ENCODE measurements at places on chromosomes 2 and 18.

DNA sequence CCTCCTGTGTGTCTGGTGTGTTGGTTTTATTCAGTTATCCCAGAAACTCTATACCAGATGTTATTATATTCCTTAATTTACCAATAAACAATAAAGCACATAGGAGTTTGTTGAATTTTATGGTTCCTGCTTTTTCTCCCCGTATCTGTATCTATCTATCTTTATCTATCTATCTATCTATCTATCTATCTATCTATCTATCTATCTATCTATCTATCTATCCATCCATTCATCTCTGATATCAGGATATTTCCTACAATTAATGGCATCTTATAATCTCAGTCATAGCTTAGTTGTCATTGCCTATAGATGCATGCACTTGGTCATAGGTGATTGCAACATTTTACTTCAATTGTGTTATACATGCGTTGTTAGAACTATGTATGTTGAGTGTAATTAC lies 500.2 kb upstream of the ZEB2 start:
- DNase-seq = no peak

GRCh38 chr2:23545811-23546210 lies 160.8 kb downstream of the KLHL29 start:
- no peak for DNase-seq

DNA sequence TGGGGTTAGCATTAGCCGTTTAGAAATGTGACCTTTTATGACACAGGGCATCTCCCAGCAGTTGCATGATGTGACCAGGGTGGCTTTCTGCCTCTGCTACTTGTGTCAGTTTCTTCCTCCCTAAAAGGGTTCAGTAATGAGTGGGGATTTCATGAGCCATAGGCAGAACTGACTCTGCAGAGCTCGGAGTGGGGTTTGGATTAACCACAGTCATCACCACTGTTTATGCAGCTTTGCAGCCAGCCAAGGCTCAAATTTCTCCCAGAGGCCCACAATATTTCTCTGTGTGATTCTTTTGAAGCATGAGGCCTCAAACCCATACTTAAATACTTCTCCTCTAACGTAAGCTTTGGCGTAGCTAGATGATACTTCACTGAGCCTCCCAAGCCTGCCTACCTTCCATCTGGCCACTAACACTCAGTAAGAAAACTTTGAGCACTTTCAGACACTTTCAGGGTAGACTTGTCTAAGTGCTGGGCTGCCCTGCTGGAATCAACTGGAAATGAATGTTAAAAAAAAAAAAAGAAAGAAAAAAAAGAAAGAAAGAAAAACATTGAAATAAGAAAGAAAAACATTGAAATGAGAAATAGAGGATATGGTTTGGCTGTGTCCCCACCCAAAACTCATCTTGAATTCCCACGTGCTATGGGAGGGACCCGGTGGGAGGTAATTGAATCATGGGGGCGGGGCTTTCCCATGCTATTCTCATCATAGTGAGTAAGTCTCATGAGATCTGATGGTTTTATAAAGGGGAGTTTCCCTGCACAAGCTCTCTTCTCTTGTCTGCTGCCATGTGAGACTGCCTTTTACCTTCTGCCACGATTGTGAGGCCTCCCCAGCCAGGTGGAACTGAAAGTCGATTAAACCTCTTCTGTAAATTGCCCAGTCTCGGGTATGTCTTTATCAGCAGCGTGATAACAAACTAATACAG lies 11.5 kb upstream of the LAPTM4A start:
- DNase-seq = no peak

DNA sequence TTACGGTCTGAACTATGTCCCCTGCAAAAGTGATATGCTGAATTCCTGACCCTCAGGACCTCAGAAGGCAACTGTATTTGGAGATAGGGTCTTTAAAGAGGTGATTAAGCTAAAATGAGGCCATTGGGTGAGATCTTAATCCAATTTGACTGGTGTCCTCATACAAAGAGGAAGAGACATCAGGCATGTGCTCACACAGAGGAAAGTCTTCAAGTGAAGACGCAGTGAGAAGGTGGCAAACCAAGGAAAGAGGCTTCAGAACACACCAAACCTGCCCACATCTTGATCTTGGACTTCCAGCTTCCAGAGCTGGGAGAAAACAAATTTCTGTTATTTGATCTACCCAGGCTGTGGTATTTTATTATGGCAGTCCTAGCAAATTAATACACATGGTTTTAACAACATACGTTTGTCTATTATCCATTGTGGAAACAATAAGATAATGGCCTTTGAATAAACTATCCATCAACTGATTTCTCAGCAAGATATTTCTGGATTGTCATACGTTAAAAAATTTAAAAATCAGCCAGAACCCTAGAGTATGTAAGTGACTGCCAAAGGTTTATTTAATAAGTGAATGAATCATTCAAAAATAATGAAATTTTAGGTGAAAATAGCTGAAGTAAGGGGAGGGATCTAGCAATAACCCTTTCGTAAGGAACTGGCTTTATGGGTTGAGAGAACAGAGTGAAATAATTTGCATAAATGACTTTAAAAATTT lies 6.5 kb downstream of the WIPF1 start:
- DNase-seq = no peak

GRCh38 chr2:176063958-176064357 lies 19.8 kb downstream of the EVX2 start:
- DNase-seq = no peak

- DNase-seq = no peak
These were observed 887.3 kb downstream of the TDRD15 start for GRCh38 chr2:22011048-22011447.

- no peak for DNase-seq
These were observed 21.7 kb downstream of the ZNF638 start for GRCh38 chr2:71353248-71353647.

DNA sequence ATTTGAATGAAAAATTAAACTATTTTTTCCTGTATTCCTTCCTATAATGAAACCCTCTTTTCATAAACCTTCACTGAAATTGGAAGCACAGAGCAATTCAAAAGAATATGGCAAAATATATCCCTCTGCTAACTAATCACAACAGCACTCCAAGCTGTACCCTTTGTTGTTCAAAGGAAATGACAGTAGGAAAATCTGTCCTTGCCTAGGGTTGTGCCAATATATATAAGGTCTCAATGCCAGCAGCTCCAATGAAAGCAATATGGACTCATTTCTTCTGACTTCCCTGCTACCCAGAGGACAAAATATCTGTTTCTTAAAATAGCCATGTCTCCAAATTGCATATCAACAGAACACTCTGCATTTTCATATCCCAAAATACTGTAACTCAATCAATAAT lies 373.9 kb upstream of the MC4R start:
- DNase-seq = no peak

GRCh38 chr2:32884346-32884745 lies 62.4 kb upstream of the LTBP1 start:
- no peak for DNase-seq

DNA sequence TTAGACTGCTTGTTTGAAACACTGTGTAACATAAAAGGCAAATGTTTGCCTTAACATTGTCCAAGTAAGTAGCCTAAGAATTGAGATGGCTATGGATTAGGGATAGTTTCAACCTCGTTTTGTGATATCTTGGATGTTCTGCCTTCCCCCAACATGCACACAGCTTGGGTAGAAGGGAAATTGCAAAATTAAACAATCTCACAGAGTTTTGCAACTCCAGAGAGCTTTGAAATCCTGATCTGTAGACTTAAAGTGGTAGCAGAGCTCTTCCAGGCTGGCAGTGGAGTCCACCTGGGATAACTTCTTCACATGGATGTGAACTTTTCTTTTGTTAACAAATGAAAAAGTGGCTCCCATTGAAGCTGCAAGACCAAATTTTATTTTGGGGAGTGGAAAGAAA lies 59.6 kb downstream of the CHRNA1 start:
- no peak for DNase-seq

DNA sequence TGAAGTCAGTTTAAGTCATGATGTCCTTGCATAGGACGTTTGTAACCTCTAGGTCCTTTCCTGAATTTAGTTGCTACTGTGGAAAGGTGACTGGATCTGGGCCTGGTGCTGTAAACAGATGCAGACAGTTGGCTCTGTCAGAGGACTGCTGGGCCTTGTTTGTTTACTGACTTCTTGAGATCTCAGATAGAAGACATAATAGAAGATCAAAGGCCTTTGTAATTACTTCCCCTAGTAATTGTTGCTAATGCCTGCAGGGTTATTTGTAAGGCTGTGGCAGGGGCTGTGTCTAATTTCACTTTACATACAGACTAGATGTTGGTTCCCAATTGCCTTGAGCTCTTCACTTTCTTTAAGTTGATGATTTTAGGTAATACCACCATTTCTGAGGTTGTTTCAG lies 42.5 kb downstream of the LYPD6B start:
- no peak for DNase-seq

- DNase-seq = no peak
These were observed 121.2 kb upstream of the TANK start for GRCh38 chr2:161039071-161039470.

GRCh38 chr2:54480025-54480424 lies 23.9 kb downstream of the SPTBN1 start:
- no peak for DNase-seq

GRCh38 chr2:199814817-199815211 lies 36.2 kb downstream of the FTCDNL1 start:
- DNase-seq = no peak

- DNase-seq = no peak
These were observed 21.0 kb downstream of the SLC20A1 start for GRCh38 chr2:112666761-112667122.

DNA sequence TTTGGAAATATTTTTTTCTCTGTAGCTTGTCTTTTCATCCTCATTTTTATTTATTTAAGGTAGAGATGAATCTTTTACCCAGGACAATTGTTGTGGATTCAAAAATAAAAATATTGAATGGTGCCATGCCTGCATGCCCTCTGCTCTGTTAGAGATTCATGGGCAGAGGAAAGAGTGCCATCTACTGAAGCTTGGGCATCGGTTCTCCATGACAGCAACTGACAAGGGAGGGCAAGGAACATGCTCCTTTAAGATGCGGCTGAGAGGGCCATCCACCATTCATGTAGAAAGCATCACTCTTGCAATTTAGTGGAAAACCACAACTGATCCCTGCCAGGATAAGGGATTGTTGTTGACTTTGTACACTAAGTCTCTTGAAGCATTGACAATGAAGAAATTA lies 79.9 kb downstream of the PARD3B start:
- no peak for DNase-seq

DNA sequence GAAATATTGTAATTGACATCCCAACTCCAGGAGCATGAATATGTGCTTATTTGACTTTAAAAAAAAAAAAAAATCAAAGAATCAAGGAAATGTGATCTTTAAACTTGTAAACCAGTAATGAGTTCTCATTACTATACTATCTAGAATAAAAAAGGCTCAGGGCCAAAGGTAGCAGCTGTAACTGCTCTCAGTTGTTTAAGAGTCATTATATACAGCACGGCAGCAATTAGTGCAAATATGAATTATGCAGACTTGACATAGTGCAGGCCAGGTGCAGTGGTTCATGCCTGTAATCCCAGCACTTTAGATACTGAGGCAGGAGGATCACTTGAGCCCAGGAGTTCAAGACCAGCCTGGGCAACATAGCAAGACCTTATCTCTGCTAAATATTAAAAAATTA lies 125.7 kb upstream of the TTC39C start:
- DNase-seq = no peak

GRCh38 chr2:120210270-120210693 lies 12.9 kb downstream of the TMEM185B start:
- DNase-seq = no peak

GRCh38 chr2:74252036-74252435 lies 53.6 kb downstream of the MTHFD2 start:
- DNase-seq = no peak

DNA sequence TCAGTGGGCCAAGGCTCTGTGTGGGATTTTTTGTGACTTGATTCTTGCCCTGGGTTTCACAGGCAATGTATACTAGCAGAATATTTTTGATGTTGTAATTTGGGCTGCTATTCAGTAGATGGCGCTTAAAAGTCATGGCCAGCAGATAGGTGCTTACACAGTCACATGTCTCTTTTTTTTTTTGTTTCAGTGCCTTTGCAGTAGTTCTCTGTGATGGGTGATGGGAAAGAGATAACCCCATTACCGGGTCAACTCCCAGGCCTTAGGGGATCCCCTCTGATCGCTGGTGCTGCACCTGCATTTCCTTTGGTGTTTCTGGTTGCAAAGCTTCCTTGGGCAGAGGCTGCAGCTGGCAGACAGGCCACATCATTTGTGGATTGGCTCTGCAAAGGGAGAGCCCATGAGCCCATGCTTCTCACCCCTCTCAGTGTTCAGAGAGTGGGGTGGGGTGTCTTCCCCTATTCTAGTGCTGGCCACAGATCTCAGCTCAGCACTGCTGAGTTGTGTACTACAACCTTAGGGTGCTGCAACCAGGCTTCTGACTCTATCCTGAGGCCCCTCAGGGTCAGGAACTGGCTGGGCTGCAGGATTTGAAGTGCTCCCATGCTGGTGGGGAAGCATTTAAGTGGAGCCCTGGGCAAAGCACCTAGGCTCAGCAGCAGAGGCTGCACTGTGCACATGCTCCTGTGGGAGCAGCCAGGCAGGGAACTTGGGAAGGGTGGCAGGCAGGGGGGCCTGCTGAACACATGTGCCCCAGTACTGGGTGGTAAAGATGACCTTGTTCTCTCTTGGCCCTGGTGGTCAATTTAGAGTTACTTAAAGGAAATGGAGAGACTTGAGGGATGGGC lies 219.8 kb upstream of the SPHKAP start:
- DNase-seq = no peak

- DNase-seq = no peak
These were observed 43.2 kb upstream of the YWHAQ start for GRCh38 chr2:9673914-9674481.

DNA sequence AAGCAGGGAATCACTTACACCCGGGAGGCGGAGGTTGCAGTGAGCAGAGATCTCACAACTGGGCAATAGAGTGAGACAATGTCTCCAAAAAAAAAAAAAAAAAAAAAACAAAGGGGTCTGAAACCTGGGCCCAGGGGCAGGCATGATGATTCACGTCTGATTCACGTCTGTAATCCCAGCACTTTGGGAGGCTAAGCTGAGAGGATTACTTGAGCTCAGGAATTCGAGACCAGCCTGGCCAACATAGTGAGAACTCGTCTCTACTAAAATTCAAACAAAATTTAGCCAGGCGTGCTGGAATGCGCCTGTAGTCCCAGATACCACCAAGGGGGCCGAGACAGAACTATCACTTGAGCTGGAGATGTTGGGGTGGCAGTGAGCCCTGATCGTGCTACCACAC lies 30.3 kb downstream of the TEX44 start:
- no peak for DNase-seq

GRCh38 chr2:71611781-71612527 lies 158.6 kb downstream of the DYSF start:
- no peak for DNase-seq

DNA sequence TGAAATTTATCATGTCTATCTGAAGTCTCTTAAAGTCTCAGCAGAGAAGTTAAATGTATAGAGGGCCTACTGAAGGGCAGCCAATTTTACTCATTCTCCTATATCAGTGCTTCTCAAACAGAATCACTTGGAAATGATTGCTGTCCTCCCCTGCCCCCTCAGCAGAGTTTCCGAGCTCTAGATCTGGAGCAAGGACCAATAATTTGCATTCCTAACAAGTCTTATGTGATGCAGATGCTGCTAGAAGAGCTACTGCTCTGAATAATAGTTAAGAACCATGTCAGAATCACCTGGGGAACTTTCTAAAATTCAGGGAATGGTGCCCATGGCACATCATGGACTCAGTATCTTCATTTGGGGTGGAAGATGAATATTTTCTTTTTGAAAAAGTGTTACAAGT lies 105.6 kb upstream of the EPHA4 start:
- DNase-seq = no peak

GRCh38 chr18:4438938-4439337 lies 16.2 kb downstream of the DLGAP1 start:
- DNase-seq = no peak
